Lung microvascular endothelial cell (primary cell): ENCODE measurements at places on chromosomes 3 and 15.

GRCh38 chr15:38696790-38697495 is 132.3 kb upstream of the RASGRP1 start:
- DNase-seq = no peak

- no peak for DNase-seq
Measured at GRCh38 chr3:47424434-47425382, 43.9 kb downstream of the PTPN23 start.

- DNase-seq = no peak
Measured at GRCh38 chr3:102074946-102075345, 225.6 kb downstream of the NFKBIZ start.

- DNase-seq = peak; percentile 71
Measured at GRCh38 chr15:63019511-63020109, 22.9 kb upstream of the TPM1 start.

DNA sequence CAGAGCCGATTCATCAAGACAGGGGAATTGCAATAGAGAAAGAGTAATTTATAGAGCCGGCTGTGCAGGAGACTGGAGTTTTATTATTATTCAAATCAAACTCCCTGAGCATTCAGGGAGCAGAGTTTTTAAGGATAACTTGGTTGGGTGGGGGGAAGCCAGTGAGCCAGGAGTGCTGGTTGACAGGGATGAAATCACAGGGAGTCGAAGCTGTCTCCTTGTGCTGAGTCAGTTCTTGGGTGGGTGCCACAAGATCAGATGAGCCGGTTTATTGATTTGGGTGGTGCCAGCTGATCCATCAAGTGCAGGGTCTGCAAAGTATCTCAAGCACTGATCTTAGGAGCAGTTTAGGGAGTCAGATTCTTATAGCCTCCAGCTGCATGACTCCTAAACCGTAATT is 95.4 kb upstream of the CCDC80 start:
- no peak for DNase-seq

DNA sequence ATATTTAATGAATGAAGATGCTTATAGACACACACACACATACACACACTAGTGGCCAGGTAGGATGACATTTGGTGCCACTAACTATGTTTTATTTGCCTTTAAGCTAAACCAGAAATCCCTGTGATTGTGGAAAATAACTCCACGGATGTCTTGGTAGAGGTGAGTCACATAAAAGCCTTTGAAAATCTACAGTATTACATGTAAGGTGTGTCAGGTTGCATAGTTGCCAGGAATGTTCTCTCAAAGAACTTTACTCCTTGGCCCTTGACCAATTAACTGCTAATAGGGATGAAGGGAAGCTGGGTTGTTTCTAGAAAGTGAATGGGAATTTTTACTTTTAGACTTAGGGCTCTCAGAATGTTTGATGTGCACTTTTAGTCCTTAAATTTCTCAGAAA is 9.9 kb downstream of the ZBED2 start:
- DNase-seq = no peak

GRCh38 chr15:52085299-52085698 is 27.3 kb downstream of the BCL2L10 start:
- DNase-seq = peak; percentile 49

- no peak for DNase-seq
Measured at GRCh38 chr3:110750201-110750600, 321.4 kb upstream of the NECTIN3 start.

- DNase-seq = no peak
Measured at GRCh38 chr3:183913580-183913920, 28.9 kb upstream of the PARL start.

GRCh38 chr3:179046497-179047353 is 24.9 kb downstream of the ZMAT3 start:
- no peak for DNase-seq

GRCh38 chr15:92586383-92586942 is 69.1 kb downstream of the FAM174B start:
- DNase-seq = no peak

DNA sequence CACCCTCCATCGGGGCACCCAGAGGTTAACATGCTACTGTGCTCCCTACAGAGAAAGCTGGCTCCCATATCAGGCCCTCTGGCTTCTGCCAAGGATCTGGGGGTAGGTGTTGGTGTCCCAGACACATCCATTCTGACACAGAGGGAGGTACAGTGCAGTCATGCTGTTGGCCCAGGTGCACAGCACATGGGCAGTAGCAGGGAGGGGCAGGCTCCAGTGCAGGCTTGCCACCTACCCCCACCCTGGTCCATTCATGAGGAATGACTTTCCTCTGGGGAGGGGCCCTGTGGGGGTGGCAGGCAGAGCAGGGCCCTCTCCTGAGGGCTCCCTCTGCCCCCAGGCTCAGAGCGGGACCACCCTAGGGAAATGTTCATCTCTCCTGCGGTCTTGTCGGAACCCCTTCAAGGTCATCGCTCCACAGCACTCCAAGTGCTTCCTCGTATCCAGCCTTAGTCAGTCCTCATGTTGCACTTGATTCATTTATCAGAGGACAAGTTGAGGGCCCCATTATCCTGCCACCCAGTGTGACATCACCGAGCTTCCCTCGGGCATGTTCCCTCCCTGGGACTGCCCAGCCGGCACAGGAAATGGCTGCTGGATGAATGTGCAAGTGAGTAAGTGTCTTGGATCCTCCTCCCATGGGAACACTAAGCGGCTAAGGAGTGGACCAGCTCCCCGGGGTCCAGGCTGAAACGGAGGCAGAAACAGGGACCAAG is 10.0 kb downstream of the DUSP7 start:
- peak; percentile 59 for DNase-seq

GRCh38 chr3:55571216-55571813 is 84.2 kb upstream of the WNT5A start:
- no peak for DNase-seq

DNA sequence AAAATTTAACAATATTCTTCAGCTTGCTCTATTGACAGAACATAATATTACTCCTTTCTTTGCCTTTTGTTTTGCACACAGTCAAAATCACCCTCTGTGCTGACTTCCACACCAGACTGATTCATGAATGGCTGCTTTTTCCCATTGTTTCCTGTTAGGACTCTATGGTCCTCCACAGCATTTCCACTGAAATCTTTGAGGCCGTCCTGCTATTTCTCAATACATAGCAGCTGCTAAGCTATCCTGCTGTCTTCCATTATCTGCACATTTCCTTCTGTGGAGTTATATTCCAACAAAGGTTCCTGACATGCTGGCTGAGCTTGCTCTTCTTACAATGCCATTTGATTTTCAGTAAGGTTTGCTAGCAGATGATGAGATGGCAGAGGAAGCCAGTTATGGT is 153.3 kb downstream of the EPHA3 start:
- DNase-seq = no peak

DNA sequence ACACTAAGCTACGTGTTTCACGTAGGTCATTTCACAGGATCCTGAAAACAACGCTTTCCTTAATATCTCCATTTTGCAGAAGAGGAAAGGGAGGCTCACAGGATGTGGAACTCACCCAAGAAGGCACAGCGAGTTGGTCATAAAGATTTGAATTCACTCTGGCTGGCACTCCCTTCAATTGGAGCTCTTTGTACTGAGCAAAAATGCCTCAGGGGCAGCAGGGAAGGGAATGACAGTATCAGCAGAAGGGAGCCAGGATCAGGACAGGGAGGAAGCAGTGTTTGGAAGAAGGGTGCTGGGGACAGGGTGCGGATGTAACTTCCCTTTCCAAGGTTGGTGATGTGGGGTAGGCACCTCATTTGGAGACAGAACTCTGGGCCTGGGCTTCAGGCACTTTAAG is 1.1 kb upstream of the ST6GAL1 start:
- no peak for DNase-seq

- no peak for DNase-seq
Measured at GRCh38 chr15:75234191-75234810, 23.8 kb upstream of the GOLGA6C start.

GRCh38 chr15:72169921-72170611 is 27.5 kb downstream of the GRAMD2A start:
- no peak for DNase-seq

- peak; percentile 40 for DNase-seq
Measured at GRCh38 chr15:51313074-51313393, 25.4 kb downstream of the CYP19A1 start.

- no peak for DNase-seq
Measured at GRCh38 chr3:99111235-99111634, 209.7 kb upstream of the DCBLD2 start.

- DNase-seq = peak; percentile 70
Measured at GRCh38 chr15:73677146-73677607, 7.0 kb upstream of the CD276 start.

GRCh38 chr3:55483196-55484095 is 3.7 kb downstream of the WNT5A start:
- no peak for DNase-seq

- peak; percentile 59 for DNase-seq
Measured at GRCh38 chr3:51718547-51719409, 11.9 kb downstream of the GRM2 start.

- no peak for DNase-seq
Measured at GRCh38 chr3:71294919-71295318, 288.6 kb downstream of the FOXP1 start.

- DNase-seq = no peak
Measured at GRCh38 chr3:9253327-9253726, 3.9 kb upstream of the SRGAP3 start.

- DNase-seq = peak; percentile 43
Measured at GRCh38 chr3:143885780-143886427, 37.6 kb upstream of the SLC9A9 start.

- DNase-seq = no peak
Measured at GRCh38 chr3:46670000-46670890, 23.2 kb downstream of the ALS2CL start.

DNA sequence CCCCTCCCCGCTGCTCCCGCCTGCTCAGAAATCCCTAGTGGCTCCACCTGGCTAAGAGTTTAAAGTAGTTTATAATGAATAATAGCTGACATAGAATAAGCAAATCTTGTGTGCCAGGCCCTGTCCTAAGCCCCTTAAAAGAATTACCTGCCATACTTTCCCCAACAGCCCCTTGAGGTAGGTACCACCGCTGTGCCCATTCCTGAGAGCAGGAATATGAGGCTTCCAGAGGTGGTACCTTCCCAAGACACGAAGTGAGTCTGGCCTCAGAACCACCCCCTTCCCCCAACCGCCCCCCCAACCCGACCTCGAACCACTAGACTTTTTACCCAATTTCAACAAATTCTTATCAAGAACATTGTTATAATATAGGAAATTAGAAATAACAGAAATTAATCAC is 1.2 kb downstream of the ABHD6 start:
- no peak for DNase-seq

- DNase-seq = no peak
Measured at GRCh38 chr15:69790632-69791031, 307.1 kb downstream of the TLE3 start.

GRCh38 chr3:23644676-23645075 is 161.1 kb upstream of the UBE2E1 start:
- no peak for DNase-seq

DNA sequence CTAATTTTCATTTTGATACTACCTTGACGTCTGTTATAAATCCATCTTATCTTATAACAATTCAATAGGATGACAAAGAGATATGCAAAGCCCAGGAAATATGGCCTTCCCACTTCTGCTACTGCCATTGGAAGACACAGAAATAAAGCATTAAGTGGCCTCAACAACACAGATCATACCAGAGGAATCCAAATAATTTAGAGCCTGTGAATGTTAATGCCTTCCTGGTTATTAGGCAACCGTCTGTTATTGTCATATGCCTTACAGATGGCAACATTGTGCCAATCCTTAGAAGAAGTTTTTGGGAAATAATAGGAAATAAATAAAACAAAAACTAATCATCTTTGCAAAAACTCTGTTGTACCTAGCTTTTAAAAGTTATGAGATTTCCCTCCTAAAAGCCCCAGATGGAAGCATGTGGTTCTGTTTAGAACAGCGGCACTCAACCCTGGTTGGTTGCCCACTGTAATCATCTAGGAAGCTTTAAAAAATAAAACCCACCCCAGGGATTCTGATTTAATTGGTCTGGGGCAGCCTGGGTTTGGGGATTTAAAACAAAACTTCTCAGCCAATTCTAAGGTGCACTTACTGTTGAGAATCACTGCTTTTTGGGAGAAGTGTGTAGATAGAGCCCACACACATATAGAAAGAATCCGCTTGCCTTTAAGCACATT is 704.8 kb upstream of the CFAP20DC start:
- no peak for DNase-seq

DNA sequence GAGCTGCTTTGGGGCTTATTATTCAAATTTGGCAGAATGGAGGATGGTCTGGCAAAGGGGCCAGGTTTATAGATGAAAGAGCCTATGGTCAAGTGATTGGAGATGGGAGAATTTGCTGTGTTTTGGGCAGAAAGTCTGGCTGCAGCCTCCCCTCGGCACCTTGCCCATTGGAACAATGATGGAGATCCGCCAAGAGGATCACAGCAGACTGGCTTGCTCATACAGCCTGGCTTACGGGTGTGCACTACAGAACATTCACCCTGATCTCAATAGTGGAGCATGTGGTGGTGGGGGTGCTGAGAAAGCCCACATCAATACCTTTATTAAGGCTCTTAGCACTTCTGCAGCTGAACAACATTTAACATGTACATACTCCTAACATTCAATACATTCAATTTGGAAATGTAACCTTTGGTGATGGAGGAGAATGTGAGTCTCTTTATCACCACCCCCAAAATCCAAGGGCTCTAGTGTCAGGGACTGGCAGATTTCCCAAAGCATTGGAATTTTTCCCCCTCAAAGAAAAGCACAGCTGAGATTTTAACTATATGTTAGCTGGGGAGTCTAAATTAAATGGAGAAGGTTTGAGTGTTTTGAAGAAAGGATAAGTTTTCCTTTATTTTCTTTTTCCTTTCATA is 118.4 kb upstream of the TMC3 start:
- peak; percentile 93 for DNase-seq

DNA sequence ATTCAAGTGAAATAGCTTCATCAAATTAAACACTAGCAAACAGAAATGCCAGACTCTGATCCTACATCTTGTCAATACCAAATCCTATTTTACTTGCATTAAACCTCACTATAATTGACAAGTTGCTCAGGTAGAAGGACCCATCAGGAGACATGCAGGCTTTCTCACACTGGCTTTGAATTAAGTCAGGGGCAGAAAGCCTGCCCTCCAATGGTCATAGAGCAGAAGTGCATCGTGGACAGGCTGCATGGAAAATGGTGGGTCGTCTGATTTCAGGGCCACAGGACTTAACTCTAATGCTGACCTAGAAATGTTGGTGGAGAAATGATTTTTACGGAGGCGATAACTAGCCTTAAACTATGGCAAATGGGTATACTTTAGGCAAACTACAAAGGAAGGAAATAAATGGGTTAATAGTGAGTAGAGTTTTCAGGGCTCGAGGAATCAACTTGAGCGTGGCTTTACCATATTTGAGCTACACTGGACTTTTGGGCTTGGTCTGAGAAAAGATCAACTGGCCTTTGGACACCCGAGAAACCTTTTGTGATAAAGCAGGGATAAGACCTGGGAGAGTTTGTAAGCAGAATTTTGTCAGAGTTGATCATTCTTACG is 283.9 kb downstream of the GRM7 start:
- peak; percentile 42 for DNase-seq
